ENCODE measurements at places on chromosomes 1 and 21. TPM values are rescaled to one million over a fixed set of nuclear protein-coding genes. Genes with fewer than 3 reads are reported as not detected.

DNA sequence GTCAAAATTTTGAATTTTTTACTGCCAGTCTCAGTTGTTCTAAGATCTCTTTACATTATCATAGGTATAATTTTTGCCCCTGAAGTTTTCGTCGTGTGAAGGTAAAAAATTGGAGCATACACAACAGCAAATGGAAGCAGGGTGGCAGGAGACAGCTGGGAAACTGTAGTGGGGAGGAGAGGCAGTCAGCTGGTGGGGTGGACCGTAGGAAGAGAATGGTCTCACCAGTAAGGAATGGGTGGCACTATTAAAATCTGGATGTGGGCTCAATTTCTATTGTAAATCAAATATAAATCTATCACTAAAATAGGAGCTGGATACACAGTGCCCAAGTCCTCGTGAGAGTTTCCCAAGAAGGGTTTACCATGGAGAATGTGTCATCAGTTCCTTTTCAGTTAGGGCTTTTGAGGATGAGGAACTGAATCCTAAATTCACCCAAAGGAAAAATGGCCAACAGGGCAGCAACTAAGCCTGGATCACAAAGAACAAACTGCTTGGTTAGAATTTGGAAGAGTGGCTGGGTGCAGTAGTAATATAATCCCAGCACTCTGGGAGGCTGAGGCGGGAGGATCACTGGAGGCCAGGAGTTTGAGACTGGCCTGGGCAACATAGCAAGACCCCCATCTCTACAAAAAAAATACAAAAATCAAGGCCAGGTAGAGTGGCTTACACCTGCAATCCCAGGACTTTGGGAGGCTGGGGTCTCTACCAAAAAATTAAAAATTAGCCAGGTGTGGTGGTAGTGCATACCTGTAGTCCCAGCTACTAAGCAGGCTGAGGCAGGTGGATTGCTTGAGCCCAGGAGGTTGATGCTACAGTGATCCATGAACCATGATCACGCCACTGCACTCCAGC lies 10.5 kb upstream of the IRF2BP2 start:
- no peak for DNase-seq

DNA sequence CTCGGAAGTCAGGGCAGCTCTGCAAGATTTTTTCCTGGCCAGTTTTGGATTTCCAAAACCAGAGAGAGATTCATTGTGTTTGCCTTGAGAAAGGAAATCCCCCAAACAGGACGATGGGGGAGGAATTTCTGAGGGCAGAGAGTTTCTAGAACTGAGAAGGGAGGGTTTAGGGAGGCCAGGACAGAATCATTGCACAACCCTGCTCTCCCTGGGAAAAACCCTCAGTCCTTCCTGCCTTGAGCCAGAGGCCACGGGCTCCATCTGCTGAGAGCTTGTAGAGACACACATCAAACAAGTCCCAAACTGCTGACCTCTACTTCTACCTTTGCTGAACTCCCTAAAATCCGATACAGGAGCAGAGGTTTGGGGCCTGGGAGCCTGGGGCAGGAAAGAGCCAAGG lies 99.7 kb downstream of the NMNAT2 start:
- DNase-seq: no peak

DNA sequence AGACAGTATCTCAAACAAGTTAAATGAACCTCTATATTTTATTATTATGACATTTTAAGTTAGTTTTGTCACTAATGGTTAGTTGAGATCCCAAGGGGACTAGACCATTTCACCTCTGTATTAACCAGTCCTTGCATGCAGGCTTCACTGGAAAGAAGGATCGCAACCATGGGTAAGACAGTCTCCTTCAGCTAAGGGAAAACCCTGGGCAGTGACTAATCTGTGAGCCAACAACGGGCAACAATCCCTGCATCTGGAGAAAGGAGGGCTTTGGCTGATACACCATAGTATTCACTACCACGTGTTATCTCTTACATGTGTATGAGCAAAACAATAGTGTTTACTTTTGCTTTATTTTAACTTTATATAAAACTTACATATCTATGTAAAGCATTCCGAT lies 708.8 kb upstream of the CHRM3 start:
- no peak for DNase-seq

DNA sequence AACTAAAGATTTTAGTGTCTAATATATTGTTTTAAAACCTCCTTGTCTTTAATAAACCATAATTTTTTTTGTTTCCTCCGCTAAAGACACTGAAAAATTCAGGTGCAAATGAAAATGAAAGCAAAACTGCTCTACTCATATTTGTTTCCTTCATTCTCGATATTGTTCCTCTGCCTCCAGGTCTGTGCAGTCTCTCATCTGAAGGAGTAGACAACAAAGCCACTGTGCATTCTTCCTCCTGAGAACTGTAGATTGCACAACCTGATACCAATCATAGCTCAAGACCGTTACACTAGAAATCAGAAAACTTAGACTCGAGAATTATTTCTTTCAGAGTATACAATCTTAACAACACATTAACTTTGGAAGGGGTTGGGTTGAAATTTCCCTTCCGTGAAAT lies 373.1 kb upstream of the CXADR start:
- DNase-seq: no peak

GRCh38 chr1:231856894-231857293 lies 230.3 kb downstream of the DISC1 start:
- DNase-seq: no peak

Gene DMBX1
- polyA plus RNA-seq: not detected
